ENCODE measurements at places on chromosomes 7 and 10. TPM values are rescaled to one million over a fixed set of nuclear protein-coding genes. Genes with fewer than 3 reads are reported as not detected.

NOM1 gene
- 23.5 TPM for total RNA-seq

SEMA3E gene
- total RNA-seq: 35.0 TPM

DNA sequence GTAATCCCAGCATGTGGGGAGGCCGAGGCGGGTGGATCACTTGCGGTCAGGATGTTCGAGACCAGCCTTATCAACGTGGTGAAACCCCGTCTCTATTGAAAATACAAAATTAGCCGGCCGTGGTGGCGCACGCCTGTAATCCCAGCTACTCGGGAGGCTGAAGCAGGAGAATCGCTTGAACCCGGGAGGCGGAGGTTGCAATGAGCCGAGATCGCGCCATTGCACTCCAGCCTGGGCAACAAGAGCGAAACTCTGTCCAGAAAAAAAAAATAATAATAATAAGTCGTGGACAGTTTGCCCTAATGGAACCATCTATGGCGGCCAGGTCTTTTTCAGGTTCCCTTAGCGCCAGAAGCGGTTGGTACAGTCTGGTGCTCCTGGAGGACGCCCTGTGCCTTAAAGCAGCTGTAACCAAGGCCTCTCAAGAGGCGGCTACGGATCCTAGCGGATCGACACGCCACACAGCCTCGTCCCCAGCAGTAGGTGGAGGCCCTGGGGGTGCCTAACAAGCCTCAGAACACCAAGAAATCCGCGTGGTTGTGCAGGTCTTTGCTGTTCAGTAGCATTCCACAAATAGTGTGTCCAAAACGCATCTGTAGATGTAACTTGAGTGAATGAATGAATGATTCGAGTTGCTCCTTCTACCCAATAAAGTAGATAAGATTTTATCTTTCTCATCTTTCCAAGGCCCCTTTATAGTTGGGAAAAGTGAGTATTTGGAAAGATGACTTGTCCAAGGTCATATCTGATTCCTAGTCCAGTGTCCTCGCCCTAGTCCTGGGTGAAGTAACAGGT, 982 bp downstream of the PGAM1 start:
- H3K27me3 ChIP-seq: no peaks in the 10 kb centered on the region
- no peak overlapping the region for H3K27ac ChIP-seq
- H3K36me3 ChIP-seq: peaks cover 9% of the 10 kb centered on the region
- DNase-seq: peak; percentile 57

- no peaks in the 10 kb centered on the region for H3K36me3 ChIP-seq
- peaks cover 1% of the 10 kb centered on the region for H3K4me1 ChIP-seq
- no peak overlapping the region for H3K27ac ChIP-seq
- no peak overlapping the region for H3K4me3 ChIP-seq
- no peaks in the 10 kb centered on the region for H3K27me3 ChIP-seq
These were observed 59.4 kb downstream of the SEMA3C start for GRCh38 chr7:80859272-80859970.

DNA sequence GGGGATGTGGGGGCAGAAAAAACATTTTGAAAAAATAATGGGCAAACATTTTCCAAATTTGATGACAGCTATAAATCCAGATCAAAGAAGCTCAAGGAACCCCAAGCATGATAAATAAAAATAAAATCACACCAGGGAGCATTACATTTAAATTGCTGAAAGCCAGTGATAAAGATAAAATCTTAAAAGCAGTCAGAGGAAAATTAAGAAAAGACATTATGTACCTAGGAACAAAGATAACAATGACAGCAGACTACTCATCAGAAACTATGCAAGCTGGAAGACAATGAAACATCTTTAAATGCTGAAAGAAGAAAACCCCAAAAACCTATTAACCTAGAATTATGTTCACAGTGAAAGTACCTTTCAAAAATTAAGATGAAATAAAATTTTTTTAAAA, 23.3 kb downstream of the NEUROG3 start:
- H3K4me3 ChIP-seq: no peak overlapping the region
- H3K27me3 ChIP-seq: no peaks in the 10 kb centered on the region
- H3K4me1 ChIP-seq: no peaks in the 10 kb centered on the region
- H3K36me3 ChIP-seq: no peaks in the 10 kb centered on the region

GRCh38 chr7:3922175-3922635, 621.2 kb downstream of the SDK1 start:
- no peak overlapping the region for H3K4me3 ChIP-seq
- H3K4me1 ChIP-seq: no peaks in the 10 kb centered on the region
- H3K27me3 ChIP-seq: no peaks in the 10 kb centered on the region
- peak; percentile 66 for DNase-seq
- H3K27ac ChIP-seq: no peak overlapping the region

- H3K4me1 ChIP-seq: no peaks in the 10 kb centered on the region
- no peaks in the 10 kb centered on the region for H3K36me3 ChIP-seq
- peak overlapping the region; percentile 43 for H3K27ac ChIP-seq
These were observed 23.9 kb downstream of the TNS3 start for GRCh38 chr7:47557694-47558670.

DNA sequence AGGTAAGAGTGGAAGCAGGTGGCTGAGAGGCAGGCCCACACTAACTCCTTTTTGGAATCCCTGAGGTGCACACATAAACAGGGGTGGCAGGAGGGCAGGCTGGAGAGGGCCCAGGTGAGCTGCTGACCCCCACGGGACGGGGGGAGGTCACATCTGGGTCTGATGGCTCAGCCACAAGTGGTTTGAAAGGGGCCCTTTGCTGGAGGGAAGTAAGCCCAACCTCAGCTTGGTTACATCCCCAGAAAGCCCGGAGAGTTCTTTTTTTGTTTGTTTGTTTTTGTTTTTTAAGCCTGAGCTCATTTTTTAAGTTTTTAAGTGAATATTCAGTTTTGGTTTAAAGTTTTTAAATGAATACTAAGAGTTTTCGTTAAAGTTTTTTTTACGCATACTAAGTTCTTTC, 72.8 kb upstream of the CUX1 start:
- no peaks in the 10 kb centered on the region for H3K4me1 ChIP-seq
- no peak overlapping the region for H3K4me3 ChIP-seq

GRCh38 chr7:65503434-65504152, 129.9 kb downstream of the ZNF92 start:
- H3K27ac ChIP-seq: no peak overlapping the region
- H3K4me1 ChIP-seq: no peaks in the 10 kb centered on the region
- no peak for DNase-seq
- H3K4me3 ChIP-seq: no peak overlapping the region
- H3K36me3 ChIP-seq: no peaks in the 10 kb centered on the region

DNA sequence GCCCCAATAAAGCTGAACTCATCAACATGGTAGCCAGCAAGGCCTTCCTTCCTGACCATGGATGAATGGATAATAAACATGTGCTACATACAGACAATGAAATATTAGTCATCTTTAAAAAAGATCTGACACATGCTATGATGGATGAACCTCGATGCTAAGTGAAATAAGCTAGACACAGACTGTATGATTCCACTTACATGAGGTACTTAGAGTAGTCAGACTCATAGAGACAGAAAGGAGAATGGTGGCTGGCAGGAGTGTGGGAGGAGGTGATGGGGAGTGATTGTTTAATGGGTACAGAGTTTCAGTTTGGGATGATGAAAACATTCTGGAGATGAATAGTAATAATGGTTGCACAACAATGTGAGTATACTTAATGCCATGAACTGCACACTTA, 114.1 kb upstream of the SORCS3 start:
- H3K36me3 ChIP-seq: no peaks in the 10 kb centered on the region
- no peaks in the 10 kb centered on the region for H3K4me1 ChIP-seq
- H3K4me3 ChIP-seq: no peak overlapping the region
- H3K27ac ChIP-seq: no peak overlapping the region
- no peak for DNase-seq
- H3K27me3 ChIP-seq: no peaks in the 10 kb centered on the region
